HT1080 (cell line): ENCODE measurements at places on chromosomes 12 and 14.
A peak's percentile ranks its signal among the peaks of the same experiment; 100 is the strongest.

DNA sequence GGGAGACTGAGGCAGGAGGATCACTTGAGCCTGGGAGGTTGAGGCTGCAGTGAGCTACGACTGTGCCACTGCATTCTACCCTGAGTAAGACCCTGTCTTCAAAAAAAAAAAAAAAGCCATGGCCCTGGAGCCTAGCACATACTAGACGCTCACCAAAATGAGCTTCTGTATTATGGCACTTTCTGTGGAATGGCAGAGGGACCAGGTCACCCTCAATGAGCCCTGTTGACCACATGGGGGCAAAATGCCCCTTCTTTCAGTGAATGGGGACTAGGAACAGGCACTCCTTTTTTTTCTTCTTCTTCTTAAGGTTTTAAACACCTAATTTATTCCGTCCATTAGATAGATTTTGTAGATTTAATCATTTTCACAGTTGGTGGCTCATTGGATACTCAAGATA lies 50.5 kb downstream of the FAM222A start:
- DNase-seq, result no peak

GRCh38 chr12:32600681-32601080 lies 78.4 kb upstream of the DNM1L start:
- no peak for DNase-seq

- peak; percentile 59 for DNase-seq
These were observed 98.9 kb downstream of the RIMBP2 start for GRCh38 chr12:130617219-130617618.

GRCh38 chr14:34461334-34462131 lies 507 bp downstream of the SPTSSA start:
- DNase-seq, result peak; percentile 35

- DNase-seq, result peak; percentile 58
These were observed 142.5 kb downstream of the DPY19L2 start for GRCh38 chr12:63525831-63526230.

GRCh38 chr14:49972131-49972671 lies 79.3 kb downstream of the ARF6 start:
- DNase-seq, result peak; percentile 75

- no peak for DNase-seq
These were observed 219.8 kb downstream of the CRADD start for GRCh38 chr12:93896952-93897351.

GRCh38 chr12:6730169-6730568 lies 6.3 kb downstream of the COPS7A start:
- no peak for DNase-seq

- DNase-seq, result peak; percentile 49
These were observed 11.3 kb downstream of the ITGB7 start for GRCh38 chr12:53195516-53196420.

GRCh38 chr14:74085828-74086227 lies 1.1 kb downstream of the LIN52 start:
- no peak for DNase-seq

DNA sequence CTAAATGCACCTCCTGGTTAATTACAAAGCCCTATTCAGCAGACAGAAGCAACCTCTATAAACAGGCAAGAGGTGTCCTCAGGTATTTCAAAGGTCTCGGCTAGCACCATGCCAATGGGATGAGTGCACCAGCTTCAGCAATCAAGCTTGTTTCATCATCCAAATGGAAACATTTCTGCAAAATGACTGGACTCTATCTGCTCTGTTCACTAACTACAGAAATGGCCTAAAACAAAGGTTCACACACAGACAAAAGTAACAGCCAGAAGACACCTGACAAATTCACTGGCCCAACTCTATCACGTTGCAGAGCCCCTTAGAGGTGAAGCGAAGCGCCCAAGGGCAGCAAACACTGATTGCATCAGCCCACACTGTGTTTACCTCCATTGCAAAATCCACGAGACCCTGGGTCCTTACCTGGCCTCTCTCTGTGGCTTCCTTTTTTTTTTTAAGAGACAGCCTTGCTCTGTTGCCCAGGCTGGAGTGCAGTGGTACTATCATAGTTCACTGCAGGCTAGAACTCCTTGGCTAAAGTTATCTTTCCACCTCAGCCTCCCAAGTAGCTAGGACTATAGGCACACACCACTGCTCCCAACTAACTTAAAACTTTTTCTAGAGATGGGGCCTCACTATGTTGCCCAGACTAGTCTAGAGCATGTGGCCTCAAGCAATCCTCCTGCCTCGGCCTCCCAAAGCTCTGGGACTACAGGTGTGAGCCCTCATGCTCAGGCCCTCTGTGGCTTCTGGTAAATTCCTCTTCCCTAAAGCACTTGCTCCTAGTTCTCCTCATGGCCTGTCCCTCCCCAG lies 8.5 kb upstream of the SYNE3 start:
- DNase-seq, result no peak

DNA sequence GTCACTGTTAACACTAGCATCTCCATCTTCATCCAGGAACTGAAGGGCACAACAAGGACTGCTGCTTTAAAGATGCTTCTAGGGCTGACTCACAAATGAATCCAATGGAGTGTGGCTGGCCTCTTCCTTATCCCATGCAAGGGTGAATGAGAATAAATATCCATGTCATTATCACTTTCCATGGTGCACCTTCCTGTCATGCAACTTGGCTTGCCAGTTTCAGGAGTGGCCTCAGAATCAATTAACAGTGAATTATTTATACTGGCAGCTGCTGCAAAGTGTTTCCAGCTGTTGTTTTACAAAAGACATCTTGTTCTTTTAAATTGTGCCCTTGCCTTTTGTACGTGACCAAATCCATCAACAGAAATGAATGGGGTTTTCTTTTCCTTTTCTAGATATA lies 499.3 kb upstream of the TMEM132C start:
- no peak for DNase-seq

DNA sequence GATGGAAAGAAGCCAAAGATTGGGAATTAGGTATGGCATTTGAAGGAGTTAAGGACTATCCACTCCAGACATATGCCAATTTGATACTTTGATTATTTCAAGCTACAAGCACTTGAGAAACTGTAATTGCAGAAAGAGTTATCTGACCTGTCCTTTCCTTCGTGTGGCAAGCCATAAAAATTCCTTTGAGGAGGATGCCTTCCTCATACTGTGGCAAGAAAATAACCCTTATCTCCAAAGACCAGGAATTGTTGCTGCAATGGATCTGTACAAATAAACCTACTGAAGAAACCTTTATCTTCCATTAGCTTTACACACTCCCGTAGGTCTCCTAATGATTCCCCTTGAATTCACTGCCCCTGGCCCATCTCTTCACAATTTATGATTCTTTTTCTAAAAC lies 165.1 kb upstream of the AMIGO2 start:
- no peak for DNase-seq

DNA sequence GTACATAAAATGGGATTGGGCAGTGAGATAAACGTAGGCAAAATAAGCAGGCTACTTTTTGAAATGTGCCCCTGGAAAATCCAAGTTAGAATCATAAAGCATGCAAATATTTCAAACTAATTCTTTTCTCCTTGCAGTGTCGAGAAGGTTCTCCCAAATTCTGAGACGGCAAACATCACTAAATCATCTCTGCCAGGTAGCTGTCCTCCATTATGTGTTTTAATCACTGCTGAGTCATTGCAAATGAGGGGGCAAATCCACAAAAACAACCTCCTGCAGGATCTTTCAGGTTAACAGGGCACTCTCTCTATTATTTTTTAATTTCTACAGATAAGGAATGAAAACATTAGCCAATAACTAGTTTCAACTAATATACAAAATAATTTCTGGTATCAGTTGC lies 63.2 kb upstream of the RIC8B start:
- no peak for DNase-seq

- no peak for DNase-seq
These were observed 29.4 kb downstream of the PLEKHG7 start for GRCh38 chr12:92732216-92732615.

GRCh38 chr12:109069307-109070271 lies 17.2 kb downstream of the USP30 start:
- DNase-seq, result no peak

DNA sequence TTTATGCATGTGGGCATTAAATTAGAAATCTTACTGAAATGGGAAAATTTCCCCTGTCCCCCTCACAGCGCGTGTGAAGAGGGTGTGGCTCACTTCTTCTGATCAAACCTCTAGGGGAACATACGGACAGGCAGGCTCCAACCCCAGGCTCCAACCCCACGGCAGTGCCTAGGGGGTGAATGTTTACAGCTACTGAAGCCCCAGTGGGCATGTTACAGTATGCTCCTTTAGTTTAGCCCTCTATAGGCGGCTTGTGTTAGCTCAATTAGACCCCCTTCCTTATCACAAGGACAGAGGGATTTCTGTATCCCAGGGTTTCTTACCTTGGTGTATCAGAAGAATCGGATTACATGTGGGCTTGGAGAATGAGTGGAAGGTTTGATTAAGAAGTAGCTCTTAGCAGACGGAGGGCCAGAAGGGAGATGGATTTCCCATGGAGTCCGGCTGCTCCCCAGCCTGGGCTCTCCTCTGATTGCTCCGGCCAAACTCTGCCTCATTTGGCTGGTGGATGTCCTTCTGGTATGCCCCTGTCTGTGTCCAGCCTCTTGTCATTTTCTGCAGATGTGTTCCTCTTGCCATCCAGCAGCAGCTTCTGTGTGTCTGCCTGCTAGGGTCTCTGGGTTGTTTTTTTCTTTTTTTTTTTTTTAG lies 223.7 kb downstream of the TMTC2 start:
- DNase-seq, result no peak

- no peak for DNase-seq
These were observed 21.9 kb downstream of the CNOT2 start for GRCh38 chr12:70265132-70265531.

DNA sequence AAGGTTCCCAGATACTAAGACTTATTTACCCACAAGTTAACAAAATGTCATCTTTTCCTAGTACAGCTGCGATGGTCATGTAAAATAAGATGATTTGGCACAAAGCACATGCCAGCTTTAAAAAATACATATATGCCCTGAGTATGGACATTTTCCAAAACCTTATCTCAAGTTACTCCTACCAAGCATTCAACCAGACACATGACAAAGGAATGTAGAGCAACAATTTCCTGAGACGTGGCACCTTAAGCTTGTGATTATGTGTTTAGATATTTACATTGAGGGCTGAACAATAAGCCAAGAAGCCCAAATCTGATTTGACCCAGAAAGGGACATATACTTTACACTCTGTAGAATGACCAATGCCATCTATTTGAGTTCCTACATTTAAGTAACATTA lies 24.5 kb upstream of the OVCH1 start:
- DNase-seq, result no peak

- no peak for DNase-seq
These were observed 850 bp upstream of the ZNF385A start for GRCh38 chr12:54385251-54385914.

GRCh38 chr12:52870361-52871290 lies 21.8 kb upstream of the KRT78 start:
- DNase-seq, result peak; percentile 69

- DNase-seq, result no peak
These were observed 179.1 kb downstream of the DPF3 start for GRCh38 chr14:72714871-72715214.

GRCh38 chr12:52279422-52280318 lies 5.2 kb downstream of the KRT86 start:
- no peak for DNase-seq

- DNase-seq, result no peak
These were observed 56.1 kb downstream of the FIGNL2 start for GRCh38 chr12:51792417-51792816.

- no peak for DNase-seq
These were observed 151.0 kb downstream of the EFCAB11 start for GRCh38 chr14:89803542-89803941.

DNA sequence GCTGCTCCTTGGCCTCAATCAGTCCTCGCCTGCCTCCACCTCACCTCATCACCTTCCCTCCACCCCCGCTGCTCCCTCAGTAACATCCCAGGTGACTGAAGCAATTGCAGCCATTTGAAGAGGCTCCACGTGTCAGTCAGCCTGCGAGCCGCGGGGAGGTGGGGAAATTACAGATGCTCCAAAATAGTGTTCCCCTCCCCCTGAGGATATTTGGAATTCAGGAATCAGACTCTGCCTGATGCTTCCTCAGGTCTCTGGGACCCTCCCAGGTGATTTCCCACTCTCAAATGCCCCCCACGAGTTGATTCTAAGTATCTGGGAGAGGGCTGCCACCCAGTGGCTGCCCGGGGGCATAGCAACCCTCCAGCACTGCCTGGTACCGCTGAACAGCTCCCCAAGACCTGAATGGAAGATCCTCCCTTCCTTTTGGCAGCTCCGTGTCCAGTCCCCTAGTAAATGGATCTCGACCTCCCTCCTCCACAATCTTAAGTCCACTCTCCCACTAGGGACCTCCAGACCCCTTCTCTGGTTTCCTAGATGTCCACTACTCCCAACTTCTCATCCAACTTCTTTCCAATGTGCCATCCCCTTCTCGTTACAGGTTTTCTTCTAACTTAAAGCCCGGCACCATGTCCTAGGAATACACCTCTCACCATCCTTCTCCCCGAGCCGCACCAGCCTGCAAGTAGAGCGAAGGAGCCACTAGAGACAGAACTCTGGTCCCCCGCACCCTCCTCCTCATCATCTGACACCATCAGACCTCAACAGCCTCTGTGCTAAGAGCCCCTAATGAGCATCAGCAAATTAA lies 1.4 kb upstream of the ASIC1 start:
- DNase-seq, result peak; percentile 59
